Osteoblast (primary cell): ENCODE measurements at places on chromosomes 4 and X.
A peak's percentile ranks its signal among the peaks of the same experiment; 100 is the strongest.

DNA sequence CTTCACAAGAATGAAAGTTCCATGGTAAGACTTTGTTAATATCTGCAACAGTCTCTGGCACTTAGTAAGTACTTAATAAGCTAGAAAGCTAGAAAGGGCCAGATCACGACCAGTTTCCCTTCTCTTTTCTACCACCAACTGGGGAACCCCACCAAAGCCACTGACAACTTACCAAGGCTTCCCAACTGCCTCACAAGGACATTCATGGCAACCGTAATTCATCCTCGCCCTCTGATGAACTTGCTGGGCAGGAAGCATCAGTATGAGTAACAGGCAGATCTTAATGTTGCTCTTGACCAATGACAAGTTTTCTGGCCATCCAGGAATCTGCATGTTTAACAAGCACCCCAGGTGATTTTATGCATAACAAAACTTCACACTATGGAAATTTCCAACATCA, 23.2 kb upstream of the ZCCHC13 start:
- DNase-seq: no peak

- DNase-seq: no peak
Observed at GRCh38 chr4:33649015-33649414, 2595.3 kb downstream of the ARAP2 start.

GRCh38 chr4:95594013-95594412, 45.2 kb upstream of the UNC5C start:
- no peak for DNase-seq

DNA sequence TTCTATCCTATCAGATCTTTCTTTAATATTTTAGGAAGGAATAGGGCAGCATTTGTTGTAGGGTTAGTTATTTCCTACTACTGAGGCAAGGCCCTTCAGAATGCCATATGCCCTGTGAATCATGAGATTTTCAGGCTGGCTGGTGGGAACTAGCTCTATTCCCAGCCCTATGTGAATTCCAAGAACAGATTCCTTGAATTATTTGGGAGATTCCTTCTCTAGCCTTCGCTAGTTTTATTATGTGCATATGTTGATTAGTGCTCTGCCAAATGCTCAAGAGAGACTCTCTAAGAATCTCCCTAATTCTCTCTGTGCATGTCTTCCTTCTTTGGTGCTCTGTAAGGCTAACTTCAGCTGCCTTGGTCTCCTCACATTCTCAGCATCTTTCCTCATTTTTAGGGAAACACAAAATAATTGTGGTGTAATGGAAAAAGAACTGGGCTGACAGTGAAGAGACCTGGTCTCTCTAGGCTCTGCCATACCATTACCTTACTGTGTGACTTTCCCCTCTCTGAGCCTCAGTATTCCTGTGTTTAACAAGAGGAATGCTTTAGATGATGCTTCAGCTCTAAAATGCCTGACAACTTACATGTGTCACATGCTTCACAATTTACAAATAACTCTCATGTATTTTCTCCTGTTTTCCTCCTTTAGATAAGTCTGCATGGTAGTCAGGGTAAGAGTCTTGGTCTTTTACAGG, 79.7 kb downstream of the VMA21 start:
- no peak for DNase-seq

- peak; percentile 53 for DNase-seq
Observed at GRCh38 chr4:82515705-82516104, 46.1 kb downstream of the TMEM150C start.
